Left colon (tissue), 2 donors: ENCODE measurements at places on chromosomes 2 and 18. TPM values are rescaled to one million over a fixed set of nuclear protein-coding genes. Genes with fewer than 3 reads are reported as not detected.

DNA sequence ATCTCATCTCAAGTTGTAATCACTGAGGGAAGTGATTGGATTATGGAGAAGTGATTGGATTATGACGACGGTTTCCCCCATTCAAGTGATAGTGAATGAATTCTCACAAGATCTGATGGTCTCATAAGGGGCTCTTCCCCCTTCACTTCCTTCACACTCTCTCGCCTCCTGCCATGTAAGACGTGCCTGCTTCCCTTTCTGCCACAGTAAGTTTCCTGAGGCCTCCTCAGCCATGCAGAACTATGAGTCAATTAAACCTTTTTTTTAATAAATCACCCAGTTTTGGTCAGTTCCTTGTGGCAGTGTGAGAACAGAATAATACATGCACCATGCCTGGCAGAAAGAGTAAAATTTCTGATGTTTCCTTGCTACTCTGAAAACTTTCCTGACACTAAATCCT lies 36.6 kb downstream of the CEP68 start:
- DNase-seq: no peak

DNA sequence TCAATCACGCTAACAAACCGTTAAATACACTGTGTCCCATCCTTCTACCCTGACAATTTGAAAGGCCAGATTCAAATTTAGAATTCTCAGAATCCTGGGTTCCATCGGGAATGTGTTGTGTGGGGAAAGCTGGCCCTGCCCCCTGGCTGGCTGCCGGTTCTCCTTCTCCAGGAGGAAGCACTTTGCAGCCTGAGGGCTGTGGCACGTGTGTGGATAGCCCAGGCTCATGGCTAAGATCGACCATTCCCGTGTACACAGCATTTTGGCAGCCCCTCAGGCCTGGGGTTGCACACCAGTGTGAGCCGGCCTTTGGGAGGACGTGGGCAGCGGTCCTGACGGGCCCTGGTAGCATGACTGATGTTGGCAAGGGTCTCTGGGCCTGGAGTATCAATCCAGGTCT lies 51.0 kb upstream of the ROCK2 start:
- no peak for DNase-seq

DNA sequence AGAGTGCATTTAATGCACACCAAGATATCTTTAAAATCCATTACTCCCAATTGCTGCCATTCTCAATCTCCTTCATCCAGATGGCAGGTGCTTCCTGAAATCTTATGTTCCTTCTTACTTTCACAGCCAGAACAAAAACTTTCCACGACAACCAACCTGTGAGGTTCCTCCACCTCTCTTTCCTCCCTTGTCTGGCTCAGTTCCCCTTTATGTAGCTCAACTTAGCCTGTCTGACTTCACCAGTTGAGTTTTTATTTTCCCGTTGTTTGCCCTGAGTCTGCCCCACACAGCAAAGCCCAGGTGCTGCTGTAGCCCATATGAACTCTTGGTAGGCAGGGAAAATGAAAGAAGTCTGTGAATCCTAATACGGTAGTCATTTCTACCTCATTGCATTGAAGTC lies 112.5 kb downstream of the MREG start:
- no peak for DNase-seq

GRCh38 chr18:8946066-8946838 lies 156.2 kb upstream of the NDUFV2 start:
- no peak for DNase-seq

DNA sequence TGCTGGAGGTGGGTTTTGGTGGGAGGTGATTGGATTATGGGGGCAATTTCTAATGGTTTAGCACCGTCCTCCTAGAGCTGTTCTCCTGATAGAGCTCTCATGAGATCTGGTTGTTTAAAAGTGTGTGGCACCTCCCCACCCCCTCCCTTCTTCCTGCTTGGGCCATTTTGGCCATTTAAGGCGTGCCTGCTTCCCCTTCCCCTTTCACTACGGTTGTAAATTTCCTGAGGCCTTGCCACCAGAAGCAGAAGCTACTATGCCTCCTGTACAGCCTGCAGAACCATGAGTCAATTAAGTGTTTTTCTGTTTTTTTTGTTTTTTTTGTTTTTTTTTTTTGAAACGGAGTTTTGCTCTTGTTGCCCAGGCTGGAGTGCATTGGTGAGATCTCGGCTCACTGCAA lies 335.7 kb upstream of the HS6ST1 start:
- no peak for DNase-seq

GRCh38 chr2:67865917-67866316 lies 196.9 kb downstream of the C1D start:
- DNase-seq: no peak

- DNase-seq: peak; percentile 76
Observed at GRCh38 chr2:85053802-85054201, 79.4 kb upstream of the TCF7L1 start.

Gene PER2
- 16.9 TPM for total RNA-seq

Gene CLIP4
- total RNA-seq: 3.5 TPM

Gene LRRC30
- total RNA-seq: not detected

Gene HOXD11
- total RNA-seq: 0.37 TPM

Gene VWA3B
- 3.9 TPM for total RNA-seq
